ENCODE measurements at places on chromosomes 7 and 10.
A peak's percentile ranks its signal among the peaks of the same experiment; 100 is the strongest.

GRCh38 chr7:28478656-28479055 is 66.3 kb downstream of the CREB5 start:
- DNase-seq, result no peak

DNA sequence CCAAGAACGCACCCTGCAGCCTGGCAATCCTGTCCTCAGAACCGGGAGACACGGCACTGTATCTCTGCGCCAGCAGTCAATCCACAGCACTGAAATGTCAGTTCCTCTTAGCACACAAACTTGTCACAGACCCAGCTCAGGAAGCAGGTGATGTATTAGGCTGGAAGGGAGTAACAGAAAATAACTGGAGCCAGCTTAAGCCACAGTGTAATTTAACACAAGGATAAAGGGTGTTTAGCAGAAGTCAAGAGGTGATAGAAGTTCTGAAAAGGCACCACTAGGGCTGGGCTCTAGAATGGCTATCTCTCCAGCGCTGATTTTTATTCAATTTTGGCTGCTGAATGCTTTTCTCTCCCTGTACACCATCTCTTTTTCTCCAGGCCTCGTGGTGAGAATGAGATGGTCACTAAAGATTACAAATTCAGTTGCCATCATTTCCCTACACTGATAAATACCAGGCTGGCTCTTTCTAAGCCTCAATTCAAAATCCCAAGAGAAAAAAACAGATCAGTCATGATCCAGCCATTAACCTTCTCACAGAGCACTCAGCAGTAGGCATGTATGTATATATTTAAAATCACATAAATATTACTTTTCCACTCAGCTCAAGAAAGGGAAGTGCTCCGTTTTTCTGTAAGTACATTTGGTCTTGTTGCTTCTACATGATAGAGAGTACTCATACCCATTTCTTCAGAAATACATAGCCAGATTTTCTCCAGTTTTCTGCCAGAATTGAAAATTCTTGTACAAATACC is 102.7 kb upstream of the PRSS1 start:
- DNase-seq, result no peak

DNA sequence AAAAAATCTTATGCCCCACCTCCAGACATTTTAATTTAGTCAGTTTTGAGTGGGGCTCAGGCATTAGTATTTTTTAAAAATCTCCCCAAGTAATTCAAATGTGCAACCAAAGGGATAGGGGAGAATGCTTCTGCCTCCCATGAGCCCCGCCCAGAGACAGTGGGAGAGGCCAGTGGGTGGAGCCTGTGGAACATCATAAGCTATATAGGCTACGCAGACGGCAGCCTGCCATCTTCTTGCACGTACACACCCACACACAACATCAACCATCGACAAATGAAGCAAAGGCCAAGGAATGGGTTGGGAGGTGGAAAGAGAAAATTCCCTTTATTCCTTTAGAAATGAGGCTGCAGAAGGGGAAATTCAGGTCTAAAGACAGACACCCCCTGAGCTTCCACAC is 25.2 kb downstream of the CREB3L2 start:
- no peak for DNase-seq

- no peak for DNase-seq
Measured at GRCh38 chr7:6316226-6316625, 43.8 kb upstream of the CYTH3 start.

DNA sequence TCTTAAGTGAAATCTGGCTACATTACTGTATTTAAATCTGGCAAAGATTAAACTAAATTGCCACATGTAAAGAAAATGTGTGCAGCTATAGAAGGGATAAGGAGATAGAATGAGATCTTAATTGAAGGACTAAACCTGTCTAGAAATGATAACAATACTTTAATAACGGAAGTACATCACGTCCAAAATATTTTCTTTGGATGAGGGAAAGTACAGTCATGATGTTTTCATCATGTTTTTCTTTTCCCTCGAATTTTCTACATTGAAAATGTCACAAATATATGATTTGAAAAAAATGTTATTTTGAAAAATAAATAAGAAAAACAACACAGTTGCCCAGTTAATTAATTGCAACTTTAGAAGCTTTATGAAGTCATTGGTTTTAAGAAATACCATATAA is 143.9 kb downstream of the ETV1 start:
- DNase-seq, result no peak

GRCh38 chr10:17023386-17024298 is 106.0 kb downstream of the CUBN start:
- peak; percentile 46 for DNase-seq

DNA sequence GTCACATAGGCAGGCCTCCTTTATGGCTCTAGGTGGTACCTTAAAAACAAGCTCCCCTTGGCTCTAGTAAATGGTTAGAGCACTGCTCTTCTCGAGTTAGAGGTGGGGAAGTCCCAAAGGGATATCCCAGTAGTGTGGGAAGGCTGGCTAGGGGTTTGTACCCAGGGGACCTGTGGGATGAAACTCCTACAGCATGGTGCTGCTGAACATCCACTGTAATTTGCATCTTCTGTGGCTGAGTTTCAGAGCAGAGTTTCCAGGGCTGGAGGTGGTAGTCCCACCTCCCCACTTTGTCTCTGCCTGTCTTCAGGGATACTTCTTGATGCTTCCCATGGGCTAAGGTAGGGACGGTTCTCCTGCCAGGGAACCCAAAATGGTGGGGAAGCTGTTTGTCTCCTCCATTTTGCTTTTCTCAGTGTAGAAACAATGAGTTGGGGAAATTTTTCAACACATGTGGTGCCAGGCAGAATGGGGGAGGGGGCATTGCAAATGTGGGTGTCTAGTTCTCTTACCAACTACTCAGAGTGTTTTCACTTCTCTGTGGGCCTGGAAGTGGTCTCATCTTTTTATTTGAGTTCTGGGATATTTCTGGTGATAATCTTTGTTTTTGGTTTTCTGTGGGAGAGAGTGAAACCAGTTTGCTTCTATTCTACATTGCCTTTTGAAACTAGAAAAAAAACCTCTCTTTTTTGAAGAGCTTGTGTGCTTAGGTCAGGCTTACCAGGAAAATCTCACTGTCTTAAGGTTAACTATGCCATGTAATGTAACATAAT is 36.3 kb downstream of the SCART1 start:
- DNase-seq, result no peak

- DNase-seq, result no peak
Measured at GRCh38 chr10:13049774-13050420, 48.4 kb upstream of the CCDC3 start.

- no peak for DNase-seq
Measured at GRCh38 chr7:157565981-157566630, 229.3 kb downstream of the DNAJB6 start.

DNA sequence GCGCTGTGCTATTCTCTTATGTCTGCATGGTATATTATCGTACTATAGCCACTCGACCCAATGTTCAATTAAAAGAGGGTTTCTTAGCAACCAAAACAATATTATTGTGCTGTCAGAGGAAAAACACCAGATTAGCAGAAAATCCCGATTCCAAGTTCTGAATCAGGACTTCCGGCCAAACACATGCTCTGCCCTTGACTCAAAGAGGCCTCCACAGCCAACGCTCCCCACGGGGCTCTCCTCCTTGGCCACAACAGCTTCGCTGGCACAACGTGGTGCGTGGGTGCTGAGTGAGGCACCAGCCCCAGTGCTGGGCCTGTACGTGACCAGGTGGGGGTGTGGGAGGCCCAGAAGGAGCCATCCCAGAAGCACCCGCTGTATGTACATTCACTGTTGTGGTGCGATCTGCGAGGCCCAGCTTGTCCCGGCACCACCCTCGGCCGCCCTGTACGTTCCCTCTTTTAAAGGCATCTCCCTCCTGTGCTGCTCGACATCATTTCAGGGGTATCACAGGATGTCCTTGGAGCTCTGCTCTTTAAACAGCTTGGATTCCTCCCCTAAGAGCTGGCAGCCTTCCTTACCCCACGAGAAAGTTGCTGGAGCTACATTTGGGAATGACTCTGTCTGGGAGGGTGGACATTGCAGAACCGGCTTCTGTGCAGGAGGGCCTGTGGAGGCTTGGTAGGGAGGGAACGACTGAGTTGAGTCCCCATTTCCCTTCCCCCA is 736.2 kb downstream of the PARD3 start:
- DNase-seq, result no peak

DNA sequence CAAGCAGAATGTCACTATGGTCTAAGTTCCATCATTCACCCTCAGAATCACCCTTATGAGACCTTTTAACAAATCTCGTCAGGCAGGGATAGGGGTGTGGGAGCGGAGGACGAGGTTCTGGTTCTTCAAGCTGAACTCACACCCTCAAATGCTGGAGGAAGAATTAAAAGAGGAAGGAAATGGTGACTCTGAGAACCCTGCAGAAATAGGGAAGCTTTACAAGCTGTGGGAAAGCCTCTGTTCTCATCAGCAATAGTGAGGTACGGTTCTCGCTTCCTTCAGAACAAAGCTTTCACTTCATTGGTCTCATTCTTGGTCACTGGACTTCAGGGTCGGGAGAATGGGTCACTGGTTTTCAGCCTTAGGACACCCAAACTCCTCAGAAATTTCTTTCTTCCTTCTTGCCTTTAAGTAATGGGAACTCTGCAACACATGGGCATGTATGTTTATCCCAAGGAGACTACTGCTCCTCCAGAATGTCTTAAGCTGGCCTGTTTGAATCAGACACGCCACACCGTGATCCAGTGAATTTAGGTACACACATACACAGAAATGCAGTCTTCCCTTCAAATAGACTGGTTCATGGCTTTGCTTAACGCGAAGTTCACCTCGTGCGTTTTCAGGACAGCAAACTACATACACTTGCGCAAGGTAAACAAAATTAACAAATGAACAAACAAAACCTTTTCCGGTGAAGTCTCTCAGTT is 226.0 kb downstream of the SFMBT2 start:
- no peak for DNase-seq

- no peak for DNase-seq
Measured at GRCh38 chr10:130109796-130110245, 809 bp downstream of the C10orf143 start.

DNA sequence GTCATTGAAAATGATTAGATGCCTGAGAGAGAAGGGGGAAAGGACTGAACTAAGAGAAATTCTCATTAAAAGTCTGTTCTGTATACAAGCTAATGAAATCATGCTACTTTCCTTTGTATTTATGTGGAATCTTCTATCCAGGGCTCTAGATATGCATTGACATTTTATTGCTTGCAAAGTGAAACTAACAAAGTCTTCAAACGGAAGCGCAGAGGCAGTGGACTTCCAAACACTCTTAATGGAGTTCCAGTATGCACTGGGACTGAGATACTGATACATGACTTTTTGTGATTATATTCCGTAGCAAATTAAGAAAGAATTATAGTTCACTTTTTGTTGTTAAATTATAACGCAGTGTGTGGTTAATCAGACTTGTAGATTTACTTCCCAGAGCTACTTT is 166.8 kb upstream of the TBX20 start:
- no peak for DNase-seq

- no peak for DNase-seq
Measured at GRCh38 chr10:33337326-33337957, 3.0 kb upstream of the NRP1 start.

DNA sequence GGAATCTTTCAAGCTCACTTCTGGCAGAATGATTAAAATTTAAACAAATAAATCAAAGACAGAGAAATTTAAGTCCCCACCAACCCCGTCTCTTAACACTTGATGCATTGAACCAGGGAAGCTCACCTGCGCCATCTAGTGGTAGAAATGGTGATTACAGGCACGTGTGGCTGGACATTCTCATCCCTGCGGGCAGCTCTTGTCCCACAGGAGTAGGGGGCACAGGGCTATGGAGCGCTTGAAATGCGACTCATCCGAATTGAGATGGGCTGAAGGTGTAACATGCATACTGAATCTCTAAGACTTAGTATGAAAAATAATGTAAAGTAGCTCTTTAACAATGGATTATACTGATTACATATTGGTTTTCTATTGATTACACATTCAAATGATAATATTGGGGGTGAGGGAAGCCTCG is 24.8 kb upstream of the SLIT1 start:
- DNase-seq, result peak; percentile 53

DNA sequence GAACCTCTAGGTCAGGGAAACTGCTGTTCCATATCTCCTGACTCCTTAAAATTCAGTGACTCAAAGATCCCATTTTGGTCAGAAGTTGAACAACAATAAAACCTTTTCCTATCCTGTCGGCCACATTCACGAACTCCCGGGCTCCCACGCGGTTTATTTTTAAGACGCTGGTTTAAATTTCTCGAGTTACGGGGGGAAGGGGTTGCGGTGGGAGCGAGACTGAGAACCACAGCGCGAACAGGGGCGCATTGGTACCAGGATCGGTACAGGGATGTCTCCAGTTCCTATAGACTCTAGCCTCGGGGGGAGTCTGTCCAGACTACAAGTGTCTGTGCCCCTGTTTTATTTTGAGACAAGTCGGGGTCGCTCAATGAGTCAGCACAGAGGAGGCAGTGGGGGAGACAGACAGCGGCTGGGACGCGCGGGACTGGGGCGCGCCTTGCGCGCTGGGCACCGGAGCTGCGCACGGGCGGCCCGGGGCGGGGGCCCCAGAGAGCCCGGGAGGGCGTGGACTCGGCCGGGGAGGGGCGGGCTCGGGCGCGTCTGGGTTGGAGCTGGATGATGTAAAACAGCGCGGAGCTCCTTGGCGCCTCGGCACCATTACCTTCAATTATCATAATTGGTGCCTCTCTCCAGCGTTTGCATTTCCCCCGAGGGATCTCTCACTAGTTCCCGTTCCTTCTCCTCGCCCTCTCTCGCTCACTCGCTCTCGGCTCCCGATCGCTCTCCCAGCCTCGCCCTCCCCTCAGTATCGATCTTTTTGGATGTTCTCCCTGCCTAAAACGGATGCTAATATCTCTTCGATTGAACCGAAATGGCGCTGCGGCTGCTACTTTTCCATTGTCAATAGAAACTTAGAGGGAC is 8.7 kb upstream of the BAMBI start:
- no peak for DNase-seq

DNA sequence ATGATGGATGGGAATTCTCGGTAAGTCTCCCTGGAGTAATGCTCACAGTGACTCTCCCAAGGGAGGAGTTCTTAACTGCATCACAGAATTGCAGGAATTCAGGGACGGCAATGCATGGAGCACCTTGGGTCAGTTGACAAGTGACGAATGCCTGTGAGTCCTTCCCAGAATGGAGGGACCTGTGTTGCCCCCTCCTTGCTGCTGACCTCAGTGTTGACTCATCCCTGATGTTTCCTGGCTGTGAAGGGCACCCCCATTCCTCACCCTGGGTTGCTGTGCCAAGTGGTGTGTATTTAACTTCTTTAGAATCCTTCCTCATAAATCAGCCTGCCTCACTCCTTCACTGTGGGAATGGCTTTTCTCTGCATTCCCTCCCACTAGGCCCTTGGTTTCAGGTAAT is 98.9 kb downstream of the LRMDA start:
- DNase-seq, result no peak

- no peak for DNase-seq
Measured at GRCh38 chr10:124232686-124233545, 139.5 kb upstream of the CHST15 start.

- DNase-seq, result no peak
Measured at GRCh38 chr10:72794260-72794659, 99.3 kb upstream of the OIT3 start.

Measured in GM19239 (cell line).